ENCODE measurements at places on chromosomes 1 and 21.
A peak's percentile ranks its signal among the peaks of the same experiment; 100 is the strongest.

- no peak for DNase-seq
Measured at GRCh38 chr1:1599935-1600860, at the start of gene FNDC10. TSS of gene FNDC10 (minus strand) at chr1:1600135. CDS start at chr1:1600015, 120 bp downstream.

DNA sequence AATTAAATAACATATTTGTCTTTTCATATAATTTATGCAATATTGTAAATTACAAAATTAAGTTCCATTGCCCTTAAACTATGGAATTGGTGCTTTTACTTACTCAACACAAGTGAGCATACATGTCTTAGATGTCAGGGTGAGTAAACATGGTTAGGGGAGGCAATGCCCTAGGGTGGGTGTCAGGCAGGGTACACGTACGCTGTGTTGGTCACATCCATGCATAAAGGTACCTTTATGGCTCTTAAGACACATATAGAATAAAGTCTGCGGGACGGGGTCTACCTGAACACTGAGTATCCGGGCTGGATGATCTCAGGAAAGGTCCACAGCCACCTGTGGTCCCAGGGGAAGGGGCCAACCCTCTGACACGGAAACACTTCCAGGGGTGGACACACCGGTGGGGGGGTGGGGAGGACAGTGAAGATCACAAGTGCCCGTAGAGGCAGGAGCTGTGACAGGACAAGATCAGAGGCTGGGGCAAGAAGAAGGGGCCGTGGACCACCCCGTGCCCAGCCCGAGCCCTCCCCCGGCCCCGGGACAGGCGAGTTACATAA lies 720 bp downstream of the LIN9 start:
- DNase-seq = no peak

GRCh38 chr1:172206256-172206655 lies 214.2 kb upstream of the C1orf105 start:
- DNase-seq = no peak

DNA sequence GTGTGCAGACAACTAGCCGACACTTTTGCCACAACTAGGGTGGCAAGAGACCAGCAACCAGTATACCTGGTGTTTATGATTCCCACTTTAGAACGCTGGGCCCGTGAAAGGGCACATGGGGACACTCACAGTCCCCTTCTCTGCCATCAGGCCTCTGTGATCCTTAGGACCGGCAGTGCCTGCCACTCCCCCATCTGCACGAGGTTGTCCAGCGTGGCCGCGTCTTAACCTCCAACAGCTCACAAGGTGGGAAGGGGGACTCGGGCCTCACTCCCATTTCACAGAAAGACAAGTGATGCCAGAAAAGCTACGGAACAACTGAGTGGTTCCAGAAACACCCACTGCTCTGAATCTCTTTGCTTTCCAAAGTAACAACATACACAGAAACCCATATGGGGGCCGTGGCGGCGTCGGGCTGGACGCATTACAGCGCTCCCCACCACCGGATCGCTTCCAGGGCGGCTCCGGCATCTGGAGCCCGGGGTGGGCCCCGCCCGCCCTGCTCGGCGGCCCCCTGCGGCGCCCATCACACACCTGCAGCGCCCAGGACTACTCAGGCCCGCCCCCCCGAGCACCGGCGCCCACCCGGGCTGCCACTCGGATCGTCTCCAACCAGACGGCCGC lies 1.0 kb downstream of the ZNF496 start:
- no peak for DNase-seq

DNA sequence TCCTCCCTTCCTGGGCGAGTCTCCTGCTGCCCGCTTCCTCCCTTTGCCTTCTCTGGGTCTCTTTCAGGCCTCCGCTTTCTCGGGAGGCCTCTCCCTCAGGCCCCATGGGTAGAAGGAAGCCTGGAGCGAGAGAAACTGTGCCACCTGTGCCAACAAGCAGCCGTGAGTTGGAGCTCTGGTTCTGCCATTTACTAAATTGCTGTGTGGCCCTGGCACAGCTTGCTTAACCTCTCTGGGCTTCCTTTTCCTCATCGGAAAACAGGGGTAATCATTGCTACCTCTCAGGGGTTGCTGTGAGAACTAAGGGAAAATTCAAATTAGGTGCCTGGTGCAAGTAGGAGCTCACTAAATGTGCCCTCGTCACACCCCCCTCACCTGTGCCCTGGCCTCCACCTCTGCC lies 80.4 kb downstream of the PAX7 start:
- DNase-seq = no peak

DNA sequence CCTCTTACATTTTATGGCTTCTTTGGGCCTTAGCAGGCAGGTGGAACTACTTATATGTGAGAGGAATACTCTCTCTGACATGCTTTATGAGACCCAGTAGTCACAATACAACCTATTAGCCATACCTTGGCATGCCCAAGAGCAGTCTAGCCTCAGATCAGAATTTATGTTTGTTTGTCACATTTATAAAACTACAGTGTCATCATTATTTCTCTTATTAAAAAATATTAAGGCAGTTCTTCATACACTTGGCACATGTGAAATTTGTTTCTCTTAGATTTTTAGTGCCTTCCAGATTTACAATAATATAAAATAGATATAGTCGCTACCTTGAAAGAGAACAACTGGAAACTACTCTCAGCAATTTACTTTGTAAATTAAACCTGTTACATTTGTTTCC lies 118.5 kb downstream of the LRRC40 start:
- no peak for DNase-seq

DNA sequence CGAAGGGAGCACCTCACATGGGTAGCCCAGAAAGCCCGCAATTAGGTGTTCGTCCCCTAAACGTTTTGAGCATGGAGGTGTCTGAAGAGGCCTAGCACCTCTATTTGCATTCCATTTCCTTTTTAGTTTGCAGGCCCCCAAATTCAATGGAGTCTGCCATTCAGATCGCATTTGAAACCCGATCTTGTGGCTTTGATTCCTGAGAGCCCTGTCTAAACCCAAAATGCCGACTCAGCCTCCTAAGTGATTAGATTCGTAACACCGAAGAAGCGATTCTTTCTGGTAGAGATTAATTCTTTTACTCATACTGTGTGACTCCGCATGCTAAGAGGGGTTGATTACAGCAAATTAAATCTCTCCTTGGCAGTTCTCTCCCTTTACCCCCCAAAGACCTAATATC lies 415.2 kb upstream of the KAZN start:
- DNase-seq = no peak

- no peak for DNase-seq
Measured at GRCh38 chr1:228863776-228864175, 128.5 kb downstream of the RHOU start.

GRCh38 chr1:94083681-94084080 lies 37.3 kb downstream of the ABCA4 start:
- DNase-seq = no peak

DNA sequence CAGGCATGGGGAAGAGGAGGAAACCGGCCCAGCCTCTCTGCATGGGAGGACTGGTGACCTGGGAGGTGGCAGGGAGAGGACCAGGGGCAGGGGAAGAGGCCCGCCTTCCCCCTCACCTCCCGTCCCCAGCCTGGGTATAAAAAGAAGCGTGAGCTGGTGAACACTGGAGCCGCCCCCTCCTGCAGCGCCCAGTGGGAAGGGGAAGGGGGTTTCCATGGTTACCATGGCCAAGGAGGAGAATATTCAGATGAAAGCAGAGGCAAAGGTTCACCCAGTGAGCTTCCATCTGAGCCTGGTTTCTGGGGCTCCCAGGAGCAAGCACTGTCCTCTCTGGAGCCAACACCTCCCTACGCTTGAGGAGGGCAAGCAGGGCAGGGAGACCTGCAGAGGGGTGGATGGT lies 54.9 kb downstream of the ACOT7 start:
- peak; percentile 62 for DNase-seq

DNA sequence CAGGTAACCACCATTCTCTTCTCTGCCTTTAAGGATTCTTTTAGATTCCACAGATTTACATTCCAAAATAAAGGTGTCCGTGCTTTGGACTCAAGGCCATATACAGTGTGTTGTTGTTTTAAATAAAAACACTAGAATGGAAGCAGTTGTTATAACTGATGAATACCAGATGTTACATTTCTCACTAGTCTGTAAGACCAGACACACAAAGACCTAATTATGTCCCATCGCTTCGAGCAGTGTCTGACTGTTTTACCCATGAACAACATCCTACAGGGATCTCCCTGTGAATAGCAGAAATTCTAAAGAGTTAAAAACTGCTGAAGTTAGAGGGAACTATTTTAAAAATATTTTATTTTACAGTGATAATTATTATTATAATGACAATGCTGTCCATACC lies 574.7 kb upstream of the ZP4 start:
- no peak for DNase-seq

- DNase-seq = no peak
Measured at GRCh38 chr1:217871955-217872354, 240.8 kb downstream of the SPATA17 start.

DNA sequence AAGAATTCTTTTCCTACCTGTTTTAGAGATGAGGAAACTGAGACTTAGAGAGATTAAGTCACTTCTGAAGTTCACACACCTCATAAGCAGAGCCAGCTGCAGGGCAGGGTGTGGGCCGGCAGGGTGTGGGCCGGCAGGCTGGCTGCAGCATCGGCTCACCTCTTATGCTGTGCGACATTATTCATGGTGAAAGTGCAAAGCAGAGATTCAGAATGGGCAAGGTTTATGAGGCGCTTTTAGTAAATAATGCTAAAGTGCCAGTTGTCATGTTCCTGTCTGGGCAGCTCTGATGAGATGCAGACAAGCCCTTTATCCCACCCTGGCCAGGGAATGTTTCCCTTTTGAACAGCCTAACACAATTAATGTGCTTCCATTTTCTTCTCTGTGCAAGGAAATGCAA lies 14.6 kb downstream of the MAB21L3 start:
- DNase-seq = no peak

- no peak for DNase-seq
Measured at GRCh38 chr1:198549866-198550265, 9.4 kb upstream of the ATP6V1G3 start.

DNA sequence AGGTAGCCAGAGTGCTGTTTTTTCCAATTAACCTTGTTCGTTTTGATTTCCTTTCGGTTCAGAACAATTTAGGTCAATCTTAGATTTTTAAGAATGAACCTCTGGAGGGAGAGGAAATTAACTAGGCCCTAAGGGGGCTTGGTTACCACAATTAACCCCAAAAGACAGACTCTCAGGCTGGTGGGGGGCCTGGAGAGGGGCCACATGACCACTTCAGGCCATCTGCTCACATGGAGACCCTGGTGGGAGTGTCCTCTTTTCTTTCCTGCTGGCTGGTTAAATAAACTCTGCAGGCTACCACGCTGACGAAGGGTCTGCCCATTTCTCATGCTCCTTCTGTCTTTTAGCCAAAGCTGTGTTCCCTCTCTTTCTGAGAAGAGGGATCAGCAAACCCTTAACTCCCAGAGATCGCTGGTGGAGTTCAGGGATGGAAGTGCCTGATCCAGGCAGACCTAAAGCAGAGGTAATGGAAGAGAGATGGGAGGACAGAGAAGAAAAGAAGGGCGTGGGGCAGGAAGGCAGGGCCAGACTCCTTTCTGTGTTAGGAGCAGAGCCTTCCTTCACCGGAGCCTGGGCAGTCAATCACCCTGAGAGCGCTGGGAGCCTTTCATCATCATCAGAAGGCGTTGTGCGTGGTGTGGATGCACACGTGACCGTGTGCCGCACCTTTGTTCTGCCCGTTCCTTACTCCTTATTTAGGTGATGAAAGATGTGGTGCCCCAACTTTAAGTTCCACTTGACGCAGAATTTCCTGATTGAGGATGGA lies 58.5 kb downstream of the KIF26B start:
- no peak for DNase-seq

GRCh38 chr1:154347961-154348360 lies 22.6 kb downstream of the ATP8B2 start:
- DNase-seq = no peak

All from neuronal stem cell (in vitro differentiated cells).